ENCODE measurements at places on chromosomes 1 and 21.

DNA sequence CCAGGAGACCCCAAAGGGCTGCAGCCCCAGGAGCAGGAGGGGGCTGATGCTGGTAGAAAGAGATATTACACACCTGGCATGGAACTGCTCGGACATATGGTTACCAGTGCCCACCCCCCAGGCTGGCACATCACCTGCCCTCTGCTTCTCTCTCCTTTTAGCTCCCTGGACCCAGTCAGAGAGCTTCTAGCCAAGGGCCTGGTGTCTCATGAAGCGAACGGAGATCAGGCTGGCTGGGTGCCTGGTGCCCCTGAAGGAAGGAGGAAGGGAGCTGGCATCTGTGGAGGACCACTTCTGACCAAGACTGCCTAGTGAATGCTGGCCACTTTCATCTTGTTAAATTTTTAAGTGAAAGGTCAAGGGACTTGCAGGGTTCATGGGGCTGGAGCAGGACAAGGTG lies 53.1 kb downstream of the FOXO6 start:
- no peak for DNase-seq

- DNase-seq, result no peak
Measured at GRCh38 chr1:215583185-215583749, 16.2 kb downstream of the KCTD3 start.

DNA sequence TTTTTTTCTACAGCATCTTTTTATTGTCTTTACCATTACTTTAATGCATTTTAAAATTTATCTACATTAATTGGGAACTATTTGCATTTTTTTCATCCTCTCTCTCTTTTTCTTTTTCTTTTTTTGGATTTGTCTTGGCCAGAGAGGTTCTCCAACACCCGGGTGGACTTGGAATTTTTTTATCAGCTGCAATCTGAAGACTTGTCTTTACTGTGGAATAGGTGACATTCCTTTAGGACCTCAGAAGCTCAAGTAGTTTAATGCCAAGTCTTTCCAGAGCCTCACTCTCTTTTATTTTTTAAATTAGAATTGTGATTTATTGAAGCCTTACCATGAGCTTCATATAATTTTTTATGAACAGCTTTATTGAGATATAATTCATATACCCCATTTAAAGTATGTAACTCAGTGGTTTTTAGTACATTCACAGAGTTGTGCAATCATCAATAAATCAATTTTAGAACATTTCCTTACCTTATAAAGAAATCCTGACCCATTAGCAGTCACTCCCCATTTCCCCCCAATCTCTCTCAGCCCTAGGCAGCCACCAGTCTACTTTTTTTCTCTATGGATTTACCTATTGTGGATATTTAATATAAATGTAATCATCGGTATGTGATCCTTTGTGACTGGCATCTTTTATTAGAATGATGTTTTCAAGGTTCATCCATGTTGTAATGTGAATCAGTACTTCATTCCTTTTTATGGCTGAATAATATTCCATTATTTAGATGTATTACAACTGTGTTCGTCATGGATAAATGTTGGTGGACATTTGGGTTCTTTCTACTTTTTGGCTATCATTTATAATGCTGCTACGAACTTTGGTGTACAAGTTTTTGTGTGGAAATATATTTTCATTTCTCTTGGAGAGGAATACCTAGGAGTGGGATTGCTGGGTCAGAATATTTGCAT lies 6.2 kb downstream of the TUFT1 start:
- DNase-seq, result no peak

GRCh38 chr1:199551967-199552565 lies 475.4 kb upstream of the NR5A2 start:
- no peak for DNase-seq

DNA sequence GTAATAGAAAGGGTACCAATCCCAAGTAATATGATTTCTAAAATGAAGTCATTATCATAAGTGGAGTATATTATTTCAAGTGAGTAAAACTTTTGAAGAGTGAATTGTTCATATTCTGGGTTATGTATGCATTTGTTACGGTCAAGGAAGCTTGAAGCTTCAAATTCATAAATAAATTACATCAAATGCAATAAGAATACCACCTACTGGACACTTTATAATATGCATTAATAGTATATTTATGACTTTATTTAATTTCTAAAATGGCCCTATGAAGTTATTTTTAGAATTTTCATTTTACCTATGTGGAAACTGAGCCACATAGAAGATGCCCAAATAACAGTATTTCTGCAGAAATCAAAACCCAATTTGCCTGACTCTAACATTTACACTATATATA lies 260.6 kb downstream of the SMYD3 start:
- DNase-seq, result no peak

DNA sequence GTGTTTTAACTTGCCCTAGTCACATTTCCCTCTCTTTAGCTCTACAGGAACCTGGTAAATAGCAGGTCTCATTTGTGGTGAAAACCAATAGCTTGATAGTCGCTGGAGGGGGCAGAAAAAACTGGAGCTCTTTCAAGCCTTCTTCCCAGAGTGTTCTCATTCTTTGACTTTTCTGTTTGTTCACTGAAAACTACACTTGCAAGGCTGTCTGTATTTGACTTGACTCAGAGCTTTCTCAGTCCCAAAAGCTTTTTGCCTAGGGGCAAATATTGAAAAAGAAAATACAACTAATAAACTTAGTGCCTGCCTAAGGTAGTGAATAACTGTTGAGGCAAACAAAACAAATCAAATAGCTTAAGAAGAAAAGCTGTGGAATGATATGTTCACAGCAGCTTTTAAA lies 217.1 kb upstream of the CHRM3 start:
- DNase-seq, result no peak

DNA sequence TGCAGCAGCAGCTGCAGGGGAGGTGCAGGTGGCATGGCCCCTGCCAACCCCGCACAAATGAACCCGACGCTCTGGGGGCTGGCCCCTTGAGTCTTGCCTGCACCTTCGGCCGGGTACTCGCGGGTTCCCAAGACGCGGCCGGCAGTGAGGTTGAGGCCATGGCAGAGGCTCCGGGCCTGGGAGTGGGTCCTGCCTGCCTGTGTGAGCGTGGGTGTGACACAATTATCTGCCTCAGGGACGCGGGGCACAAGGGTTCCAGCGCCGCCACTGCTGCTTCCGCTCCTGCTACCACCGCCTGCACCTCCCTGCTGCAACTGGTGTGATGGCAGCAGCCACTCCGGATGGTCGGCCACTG lies 20.9 kb upstream of the TGFB2 start:
- no peak for DNase-seq

DNA sequence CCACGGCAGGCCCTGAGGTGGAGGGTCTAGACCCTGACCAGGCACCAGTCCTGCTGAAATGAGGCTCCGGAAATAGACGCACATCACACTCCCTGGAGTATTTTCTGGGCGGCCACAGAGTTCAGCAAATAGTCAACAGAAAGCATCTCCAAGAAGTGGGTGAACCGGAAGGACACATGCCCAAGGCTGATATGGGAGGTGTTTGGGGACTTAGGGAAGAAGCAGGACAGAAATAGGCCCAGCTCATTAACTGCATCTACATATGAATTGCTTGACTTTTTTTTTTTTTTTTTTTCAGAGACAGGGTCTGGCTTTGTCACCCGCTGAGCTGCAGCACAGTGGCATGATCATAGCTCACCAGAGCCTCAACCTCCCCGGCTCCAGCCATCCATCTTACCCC lies 36.5 kb upstream of the GPR157 start:
- DNase-seq, result no peak

GRCh38 chr1:13893409-13893821 lies 193.4 kb downstream of the PRDM2 start:
- no peak for DNase-seq

GRCh38 chr1:192530254-192530653 lies 45.3 kb upstream of the RGS1 start:
- DNase-seq, result no peak

- DNase-seq, result no peak
Measured at GRCh38 chr1:3172431-3173380, 103.7 kb downstream of the PRDM16 start.

GRCh38 chr1:59739111-59739510 lies 75.6 kb upstream of the HOOK1 start:
- no peak for DNase-seq

DNA sequence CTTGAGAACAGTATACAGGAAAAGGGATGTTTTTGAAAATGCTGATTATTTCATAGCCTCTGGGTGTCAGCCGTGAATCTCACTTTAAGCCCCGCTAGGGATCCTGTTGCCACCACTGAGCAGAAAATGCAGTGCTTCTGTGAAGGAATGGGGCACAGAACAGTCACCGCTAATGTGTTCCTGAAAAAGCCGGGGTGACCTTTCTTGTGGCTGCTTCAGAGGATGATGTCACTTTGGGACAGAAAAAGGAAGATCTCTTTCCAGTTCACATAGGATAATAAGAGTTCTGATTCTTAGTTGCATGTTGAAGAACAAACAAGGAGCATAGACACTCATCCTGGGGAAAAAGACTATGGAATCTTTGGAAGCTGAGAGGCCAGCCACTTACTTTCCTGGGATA lies 349.6 kb downstream of the DISC1 start:
- DNase-seq, result no peak

DNA sequence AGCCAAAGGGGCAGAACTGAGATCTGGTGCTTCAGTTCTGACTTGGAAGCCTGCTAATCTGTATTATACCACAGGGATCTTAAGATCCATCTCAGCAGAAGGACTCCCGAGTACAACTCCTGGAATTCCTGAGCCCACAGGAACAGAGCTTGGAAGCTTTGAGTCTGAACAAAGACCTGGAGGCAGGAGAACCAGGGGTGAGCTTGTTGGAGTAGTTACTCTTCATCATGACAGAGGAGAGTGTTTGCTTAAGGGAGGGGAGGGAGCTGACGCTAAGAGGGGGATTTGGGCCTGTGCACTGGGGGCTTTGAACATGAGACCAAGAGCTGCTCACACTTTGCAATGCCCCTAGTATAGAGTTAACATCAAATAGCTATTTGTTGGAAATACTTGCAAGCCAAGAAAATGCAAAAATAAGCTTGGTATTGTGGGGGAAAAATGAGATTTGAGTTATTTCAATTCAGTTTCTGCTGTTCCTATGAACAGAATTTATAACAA lies 41.1 kb upstream of the TRABD2B start:
- DNase-seq, result no peak

DNA sequence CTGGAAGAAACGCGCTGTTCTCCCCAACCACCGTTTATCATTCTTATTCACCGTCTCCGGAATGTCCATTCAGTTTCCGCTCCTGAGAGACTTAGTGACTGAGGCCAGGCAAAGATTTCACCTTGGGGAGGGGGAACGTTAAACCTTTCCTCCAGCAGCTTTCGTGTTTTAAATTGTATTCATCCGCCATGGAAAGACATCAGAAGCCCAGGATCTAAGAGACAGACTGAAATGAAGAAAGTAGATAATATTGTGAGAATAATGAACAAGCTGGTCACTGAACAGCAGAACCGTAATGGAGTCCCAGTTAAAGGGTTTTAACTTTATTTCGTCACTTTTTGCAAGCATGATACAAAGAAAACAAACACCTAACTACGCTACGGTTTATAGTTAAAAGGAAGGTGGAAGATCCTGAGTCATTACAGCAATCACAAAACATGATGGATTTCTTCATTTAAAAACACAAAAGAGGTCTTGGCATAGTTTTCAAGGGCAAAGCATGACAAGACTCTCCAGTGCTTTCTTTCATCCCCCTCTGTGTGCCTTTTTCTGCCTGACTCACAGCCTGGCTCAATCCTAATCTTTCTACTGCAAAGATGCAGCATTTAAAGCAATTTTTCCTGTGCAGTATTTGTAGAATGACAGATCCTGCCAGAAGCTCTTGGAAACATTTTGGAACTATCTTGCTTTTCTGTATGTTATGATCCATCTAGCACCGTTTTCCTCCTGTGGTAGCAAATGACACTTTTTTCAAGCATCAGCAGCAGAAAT lies 722 bp upstream of the SLC19A2 start:
- DNase-seq, result no peak

GRCh38 chr1:26265405-26265804 lies 14.5 kb upstream of the SH3BGRL3 start:
- no peak for DNase-seq

DNA sequence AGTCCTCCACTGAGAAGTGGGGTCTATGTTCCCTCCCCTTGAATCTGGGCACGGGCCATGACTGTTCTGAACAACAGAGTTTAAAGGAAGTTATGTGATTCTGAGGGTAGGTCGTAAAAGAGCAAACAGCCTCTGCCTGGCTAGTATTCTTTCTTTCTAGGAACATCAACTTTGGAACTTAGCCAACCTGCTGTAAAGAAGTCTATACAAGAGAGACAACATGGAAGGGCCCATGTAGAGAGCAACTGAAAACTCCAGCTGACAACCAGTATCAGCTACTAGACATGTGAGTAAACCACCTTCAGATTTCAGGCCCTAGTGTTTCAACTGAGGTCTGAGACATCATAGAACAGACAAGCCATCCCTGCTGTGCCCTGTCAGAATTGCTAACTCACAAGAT lies 7.5 kb downstream of the SELENOF start:
- no peak for DNase-seq

DNA sequence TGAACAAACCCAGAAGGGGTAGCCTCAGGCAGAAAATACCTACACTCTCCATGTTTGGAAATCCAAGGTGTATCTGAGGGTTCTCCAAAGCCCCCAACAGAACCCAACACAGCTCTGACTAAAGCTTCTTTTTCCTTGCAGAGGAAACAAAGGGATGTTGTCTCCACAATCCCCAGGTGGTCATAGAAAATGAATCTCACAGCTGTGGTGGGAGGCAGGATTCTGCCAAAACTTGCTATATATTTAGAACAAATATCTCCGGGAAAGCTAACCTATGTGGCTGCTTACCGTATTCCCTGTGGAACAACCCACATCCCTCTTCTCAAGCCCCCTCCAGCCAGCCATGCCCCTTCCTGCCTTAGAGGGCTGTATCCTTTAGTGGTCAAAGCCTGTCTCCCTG lies 406.1 kb downstream of the PRDM2 start:
- DNase-seq, result no peak

- no peak for DNase-seq
Measured at GRCh38 chr1:243434594-243434993, 178.8 kb downstream of the SDCCAG8 start.

DNA sequence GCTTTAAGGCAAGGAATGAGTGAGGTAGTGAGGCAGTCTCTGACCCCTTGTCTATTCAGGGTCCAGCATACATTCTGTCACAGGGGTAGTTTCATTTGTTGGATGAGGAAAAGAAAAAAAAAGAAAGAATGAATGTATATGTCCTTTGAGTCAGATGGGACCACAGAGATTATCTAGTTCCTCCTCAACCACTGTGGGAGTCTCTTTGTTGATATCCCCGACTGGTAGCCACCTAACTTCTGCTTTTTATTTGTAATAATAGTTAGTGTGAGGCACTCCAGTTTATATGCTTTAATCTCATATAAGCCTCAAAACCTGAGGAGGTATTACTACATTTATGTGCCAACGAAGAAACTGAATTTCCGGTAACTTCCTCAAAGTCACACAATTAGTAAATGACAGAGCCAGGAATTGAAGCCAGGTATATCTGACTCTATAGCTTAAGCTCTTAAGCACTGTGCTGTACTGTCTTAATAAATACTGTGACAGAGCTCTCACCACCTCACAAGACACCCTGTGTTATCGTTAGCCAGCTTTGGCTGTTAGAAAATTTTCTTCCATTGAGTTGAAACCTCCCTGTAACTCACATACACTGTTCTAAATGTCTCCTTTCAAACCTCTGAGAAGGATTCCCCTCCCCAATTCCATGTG lies 82.2 kb downstream of the MDM4 start:
- no peak for DNase-seq

- DNase-seq, result no peak
Measured at GRCh38 chr1:103489935-103490334, 35.6 kb upstream of the RNPC3 start.

GRCh38 chr1:20361401-20361800 lies 70.7 kb downstream of the VWA5B1 start:
- no peak for DNase-seq

- DNase-seq, result no peak
Measured at GRCh38 chr1:79929356-79929755, 922.8 kb upstream of the ADGRL4 start.

- no peak for DNase-seq
Measured at GRCh38 chr1:78369546-78369945, 121.2 kb upstream of the PTGFR start.

Data from stimulated activated CD4-positive, alpha-beta T cell treated with anti-CD3 and anti-CD28 coated beads, Interleukin-15, amount 100 ng/mL, for 48 hours (primary cell).